ENCODE measurements at places on chromosomes 11 and 22.

GRCh38 chr11:10319702-10320558 lies 15.1 kb downstream of the ADM start:
- no peak for DNase-seq

- no peak for DNase-seq
Observed at GRCh38 chr11:16880184-16880801, 133.9 kb downstream of the PLEKHA7 start.

DNA sequence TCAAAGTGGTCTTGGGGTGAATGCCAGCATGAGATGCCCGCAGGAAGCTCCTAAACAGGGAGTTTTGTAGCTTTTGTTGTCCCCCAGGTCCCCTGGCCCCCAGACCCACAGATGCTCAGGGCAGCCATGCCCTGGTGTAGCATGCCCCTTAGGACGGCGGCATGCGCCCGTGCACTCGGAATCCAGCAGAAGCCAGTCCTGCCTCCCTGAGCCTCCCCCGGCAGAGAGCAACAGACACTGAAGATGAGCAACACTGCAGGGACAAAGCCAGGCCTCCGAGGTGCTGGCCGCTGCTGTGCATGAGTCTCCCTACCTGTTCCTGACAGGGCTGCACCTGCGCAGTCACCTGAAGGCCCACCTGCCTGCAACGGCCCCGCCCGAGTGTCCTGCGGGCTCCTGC lies 59.1 kb downstream of the TRMU start:
- no peak for DNase-seq

DNA sequence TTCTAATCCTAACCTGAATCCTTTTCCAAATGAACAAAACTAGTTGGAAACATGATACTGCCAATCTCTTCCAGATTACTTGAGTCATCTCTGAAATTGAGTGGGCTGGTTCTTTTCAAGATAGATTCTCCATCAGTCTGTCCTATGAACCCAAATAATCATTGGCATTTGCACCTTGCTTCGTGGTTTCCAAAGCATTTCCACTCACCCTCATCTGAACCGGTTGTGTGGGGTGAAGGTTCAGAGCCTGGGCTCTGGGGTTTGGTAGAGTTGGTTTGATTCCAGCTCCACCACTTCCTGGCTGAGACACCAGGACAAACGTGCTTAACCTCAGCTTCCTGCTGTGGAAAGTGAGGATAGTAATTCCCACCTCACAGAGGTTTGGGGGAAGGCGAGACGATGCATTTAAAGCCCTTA lies 206.4 kb upstream of the E2F8 start:
- DNase-seq: no peak

DNA sequence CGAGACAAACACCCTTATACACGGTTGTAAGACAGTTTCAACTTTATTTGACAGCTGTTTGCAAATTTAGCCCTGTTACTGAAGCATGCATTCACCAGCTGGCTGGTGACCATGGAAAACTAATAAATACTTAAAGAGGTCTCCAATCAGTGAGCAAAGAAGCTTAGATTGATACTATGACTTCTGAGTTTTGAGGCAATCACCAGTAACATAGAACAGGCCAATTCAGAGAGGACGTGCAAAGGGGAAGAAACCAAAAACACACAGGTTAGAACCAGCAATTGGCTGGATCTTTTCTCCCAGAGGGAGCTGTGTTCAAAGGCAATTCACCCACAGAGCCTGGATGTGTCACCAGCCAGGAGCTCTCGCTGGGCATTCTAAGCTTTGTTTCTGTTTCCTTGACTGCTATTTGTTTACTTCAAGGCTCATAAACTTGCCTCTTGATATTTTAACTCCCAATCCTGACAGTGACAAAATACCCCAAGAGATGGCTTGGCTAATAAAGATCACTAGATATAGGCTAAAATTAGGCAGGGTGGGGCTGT lies 113.6 kb upstream of the MTMR2 start:
- DNase-seq: no peak

GRCh38 chr11:117782101-117782500 lies 14.9 kb downstream of the DSCAML1 start:
- DNase-seq: no peak

DNA sequence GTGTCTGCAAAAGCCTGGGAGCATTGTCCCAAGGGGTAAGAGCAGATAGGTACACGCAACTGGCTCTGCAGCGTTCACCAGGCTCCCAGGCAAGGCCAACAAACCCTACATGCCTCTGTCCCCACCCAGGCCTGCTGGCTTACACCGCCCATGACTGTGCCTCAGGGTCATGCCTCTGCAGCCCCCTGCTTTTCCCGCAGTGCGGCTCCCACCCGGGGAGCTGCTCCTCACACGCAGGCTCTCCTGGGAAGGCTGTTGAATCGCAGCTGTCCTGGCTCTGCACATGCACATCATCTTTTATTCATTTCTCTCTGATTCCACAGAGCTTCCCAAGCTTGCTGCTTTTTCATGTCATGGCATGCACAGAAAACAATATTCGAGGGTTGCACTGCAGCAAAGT lies 29.2 kb upstream of the B3GAT1 start:
- no peak for DNase-seq

DNA sequence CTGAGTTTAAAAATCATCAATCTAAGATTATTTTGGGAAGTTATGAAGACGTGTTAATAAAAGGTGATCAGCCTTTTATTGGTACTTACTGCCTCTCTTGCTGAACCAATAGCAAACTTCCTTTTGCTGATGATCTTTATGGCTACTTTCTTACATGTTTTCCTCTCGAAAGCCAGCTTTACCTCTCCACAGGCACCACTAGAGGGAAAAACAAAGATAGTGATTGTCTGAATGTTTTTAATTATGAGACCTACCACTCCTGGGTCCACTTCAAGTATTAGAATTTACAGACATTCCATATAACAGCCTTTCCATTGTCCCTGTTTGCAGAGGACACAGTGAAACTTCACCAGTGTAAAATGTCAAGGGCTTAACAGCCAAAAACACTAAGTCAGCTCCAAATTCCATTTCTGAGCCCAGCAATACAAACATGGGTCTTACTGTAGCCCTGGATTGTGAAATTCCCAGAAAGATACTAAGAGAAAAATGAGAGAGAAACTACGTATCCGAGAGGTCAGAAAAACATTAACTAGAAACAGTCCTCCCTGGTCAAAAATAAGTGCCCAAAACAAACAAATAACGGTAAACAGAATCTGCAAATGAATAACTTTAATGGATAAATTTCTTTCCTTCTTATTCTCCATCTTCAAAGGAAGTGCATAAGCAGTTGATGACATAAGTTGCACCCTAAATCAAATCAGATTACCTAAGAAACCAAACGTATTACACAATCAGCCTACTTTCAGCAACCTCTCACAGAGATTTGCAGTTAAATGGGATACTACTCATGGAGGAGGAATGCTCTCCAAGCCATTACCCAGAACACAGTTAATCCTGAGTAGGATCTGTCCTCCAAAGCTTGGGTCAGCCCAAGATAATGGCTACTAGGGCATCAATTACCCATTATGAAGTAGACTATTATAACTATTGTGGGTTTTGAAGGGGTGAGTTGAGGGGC lies 29.5 kb downstream of the CHEK2 start:
- no peak for DNase-seq

DNA sequence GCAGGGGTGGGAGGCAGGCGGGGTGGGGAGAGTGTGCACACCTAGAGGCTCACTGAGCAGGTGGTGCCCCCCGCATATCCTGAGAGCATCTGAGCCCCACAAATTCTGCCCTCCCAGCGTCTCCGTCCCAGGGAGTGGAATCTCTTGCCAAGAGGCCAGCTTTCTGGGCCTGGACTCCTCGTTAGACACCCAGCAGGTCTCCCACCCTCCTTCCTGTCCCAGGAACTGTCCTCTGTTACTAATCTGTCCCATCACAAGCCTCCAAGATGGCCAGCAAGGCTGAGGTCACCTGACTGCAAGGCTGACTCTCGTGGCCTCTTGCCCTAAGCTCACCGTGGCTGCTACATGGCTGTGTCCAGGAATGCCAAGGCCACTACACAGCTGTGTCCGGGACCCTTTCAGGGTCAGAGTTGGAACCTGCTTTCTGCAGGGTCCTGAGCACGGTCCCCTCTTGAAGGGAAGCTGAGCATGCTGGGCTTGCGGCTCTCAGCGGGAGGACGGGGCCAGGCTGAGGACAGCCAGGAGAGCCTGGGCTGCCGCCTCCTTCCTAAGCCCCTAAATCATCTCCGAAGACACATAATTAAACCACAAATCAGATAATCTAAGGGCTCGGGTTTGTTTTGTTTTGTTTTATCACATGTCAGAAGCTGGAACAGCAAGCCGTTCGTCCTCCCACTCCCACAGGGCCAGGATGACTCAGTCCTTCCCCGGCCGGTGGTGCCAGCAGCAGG lies 1327.3 kb downstream of the TBC1D22A start:
- DNase-seq: no peak

GRCh38 chr11:82752801-82753200 lies 19.1 kb upstream of the FAM181B start:
- DNase-seq: no peak

DNA sequence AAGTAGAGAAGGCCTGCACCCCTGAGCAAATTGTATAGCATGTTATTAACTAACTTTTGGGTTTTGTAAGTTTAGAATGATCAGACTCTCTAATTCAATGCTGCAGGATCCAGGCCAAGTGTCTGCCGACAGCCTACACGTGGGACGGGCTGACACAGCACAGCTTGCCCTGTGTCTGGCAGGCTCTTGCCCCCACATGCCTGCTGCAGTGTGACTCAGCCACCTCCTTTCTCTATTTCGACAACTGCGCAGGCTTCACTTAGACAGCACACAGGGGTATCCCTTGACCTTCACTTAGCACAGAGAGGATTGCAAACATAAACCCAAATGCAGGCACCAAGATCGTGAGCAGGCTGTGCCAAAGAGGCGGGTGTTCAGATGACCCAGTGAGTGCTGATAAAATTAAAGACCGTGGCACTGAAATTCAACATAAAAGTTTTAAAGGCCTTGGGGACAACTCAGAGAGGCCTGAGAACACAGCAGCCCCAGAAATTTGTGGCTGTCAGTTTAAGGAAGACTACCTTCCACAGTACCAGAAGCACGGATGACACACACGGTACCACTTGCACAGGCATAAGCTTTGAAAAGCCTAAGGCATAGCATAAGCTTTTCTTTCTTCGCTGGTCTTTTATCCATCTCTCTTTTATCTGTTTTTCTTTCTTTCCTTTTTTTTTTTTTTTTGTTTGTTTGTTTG lies 37.8 kb downstream of the SCN3B start:
- no peak for DNase-seq

DNA sequence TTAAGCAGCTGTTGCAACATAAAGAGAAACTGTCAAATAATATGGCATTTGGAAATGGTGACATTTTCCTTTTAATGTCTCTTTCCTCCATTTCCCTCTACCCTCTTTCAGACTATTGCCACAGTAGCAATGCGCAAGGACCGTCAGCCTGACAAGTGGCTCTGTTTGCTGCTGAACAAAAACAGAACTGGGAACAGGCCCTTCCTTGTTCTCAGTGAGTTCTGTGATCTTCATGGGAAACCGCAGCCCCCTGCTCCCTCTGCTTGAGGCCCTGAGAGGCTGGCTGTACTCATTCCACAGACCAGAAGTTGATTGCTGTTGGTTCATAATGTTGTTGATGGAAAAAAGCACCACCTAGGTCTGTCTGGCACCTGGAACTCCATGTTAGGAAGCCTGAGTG lies 559.7 kb downstream of the OPCML start:
- no peak for DNase-seq

- DNase-seq: no peak
Observed at GRCh38 chr11:73239111-73239521, 21.0 kb downstream of the P2RY2 start.

DNA sequence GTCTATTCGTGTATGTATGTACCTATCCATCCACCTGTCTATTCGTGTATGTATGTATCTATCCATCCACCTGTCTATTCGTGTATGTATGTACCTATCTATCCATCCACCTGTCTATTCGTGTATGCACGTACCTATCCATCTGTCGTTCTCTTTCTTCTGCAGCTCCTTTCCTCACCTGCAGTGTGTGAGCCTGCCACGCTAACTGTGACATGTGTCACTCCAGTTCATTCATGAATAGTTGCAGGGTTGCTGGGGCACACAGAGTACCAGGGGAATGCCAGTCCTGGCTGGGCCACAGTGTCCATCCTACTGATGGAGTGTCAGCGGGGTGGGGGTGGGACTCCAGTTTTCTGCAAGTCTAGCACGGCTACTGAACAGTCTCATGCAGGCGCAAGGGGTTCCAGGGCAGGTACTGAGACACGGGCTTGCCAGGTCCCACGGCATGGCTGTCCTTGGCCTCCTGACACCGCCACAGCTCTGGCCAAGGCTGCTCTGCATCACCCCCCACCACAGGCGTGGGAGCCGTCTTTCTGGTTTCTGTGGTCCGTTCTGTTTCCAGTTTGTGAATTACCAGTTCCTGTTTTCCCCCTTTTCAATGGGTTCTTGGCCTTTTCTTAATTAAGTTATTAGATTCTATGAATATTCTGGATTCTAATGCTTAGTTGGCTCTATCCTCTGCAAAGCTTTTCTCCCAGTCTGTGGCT lies 88.8 kb upstream of the CLDN5 start:
- DNase-seq: no peak

DNA sequence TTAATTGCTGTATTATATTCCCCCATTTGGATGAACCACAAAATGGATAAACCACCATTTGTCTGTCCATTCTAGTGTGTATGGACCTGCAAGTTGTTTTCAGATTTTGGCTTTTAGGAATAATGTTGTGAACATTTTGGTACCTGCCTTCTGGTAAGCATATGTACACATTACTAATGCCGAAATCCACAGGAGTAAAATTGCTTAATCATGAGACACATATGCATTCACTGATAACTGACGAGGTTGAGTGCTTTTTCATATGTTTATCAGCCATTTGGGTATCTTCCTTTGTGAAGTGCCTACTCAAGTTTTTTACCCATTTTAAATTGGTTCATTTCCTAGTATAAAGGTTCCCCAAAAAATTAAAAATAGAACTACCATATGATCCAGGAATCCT lies 34.2 kb downstream of the OSBP2 start:
- DNase-seq: no peak

- no peak for DNase-seq
Observed at GRCh38 chr11:2777871-2778629, 78.3 kb upstream of the KCNQ1OT1 start.

- DNase-seq: no peak
Observed at GRCh38 chr11:130237282-130238006, 77.3 kb downstream of the ZBTB44 start.
